ENCODE measurements at places on chromosomes 16 and 17. TPM values are rescaled to one million over a fixed set of nuclear protein-coding genes. Genes with fewer than 3 reads are reported as not detected.

Gene SMIM36
- total RNA-seq = not detected

Gene MAPT
- 6.1 TPM for total RNA-seq

Gene INCA1
- total RNA-seq = 1.7 TPM

Gene AANAT
- total RNA-seq = not detected

Gene KRTAP4-5
- not detected for total RNA-seq
